ENCODE measurements at places on chromosomes 6 and 20. TPM values are rescaled to one million over a fixed set of nuclear protein-coding genes. Genes with fewer than 3 reads are reported as not detected.

DNA sequence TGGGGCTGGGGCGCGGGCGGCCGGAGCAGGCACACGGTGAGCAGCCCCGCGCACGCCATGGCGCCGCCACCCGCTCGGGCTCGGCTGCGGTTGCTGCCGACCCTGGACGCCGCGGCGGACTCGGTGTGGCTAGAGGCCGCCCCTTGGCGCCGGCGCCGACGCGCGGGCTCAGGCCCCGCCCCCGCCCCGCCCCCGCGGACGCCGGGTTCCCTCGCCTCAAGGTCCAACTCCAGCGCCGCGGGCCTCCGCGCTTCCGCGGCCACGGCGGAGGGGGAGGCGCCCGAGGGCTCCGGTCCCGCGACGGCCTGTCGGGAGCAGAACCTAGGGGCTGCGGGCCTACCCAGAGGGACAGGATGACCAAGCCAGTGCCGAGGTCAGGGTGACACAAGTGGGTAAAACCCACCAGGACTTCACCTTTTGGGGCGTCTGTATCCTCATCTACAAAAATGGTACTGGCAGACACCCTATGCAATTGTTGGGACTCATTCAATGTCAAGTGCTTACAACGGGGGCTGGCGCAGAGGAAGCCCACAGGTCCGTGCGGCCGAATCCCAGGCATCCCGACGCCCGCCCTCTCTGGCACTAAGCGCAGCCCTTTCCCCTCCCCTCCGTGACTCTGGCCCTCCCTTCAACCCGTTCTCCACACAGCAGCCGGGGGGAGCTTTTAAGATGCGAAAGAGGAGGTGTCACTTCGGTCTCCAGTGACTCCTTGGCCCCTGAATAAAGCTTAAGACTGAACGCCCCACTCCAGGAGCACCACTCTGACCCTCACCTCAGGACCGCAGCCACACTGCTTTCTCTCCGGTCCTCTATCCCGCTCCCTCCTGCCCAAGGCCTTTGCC lies at the start of gene NECAB3:
NECAB3 (minus strand) TSS at position 135 of the 842 bp plus-strand sequence; CDS start at position 59, 76 bp downstream.
- DNase-seq = peak; percentile 82

DNA sequence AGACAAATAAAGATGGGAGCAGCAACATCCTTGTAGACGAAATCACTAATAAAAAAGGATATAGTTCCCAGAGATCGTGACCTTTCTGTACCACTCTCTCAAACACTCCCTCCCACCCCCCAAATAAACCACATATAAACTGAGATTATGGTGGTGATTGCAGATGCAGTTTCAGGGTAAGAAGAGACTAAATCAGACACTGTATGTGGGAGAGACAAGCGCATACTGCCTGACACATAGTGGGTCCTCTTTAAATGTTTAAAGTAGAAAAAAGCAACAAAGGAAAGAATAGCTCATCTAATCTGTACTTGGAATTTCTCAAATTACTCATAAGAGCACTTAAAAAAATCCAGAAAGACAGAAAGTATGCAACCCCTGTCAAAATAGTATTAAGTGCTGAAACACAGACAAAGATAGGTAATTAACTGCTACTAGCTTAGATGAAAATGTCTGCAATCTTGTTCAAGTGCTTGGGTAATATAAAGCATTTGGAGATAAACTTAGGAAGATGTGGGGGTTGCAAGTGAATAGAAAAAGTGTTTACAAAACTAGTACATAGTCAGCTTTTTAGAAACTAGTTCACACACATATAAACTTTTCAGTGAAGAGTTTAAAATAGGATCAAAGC lies 151.6 kb downstream of the BACH2 start:
- no peak for DNase-seq

DNA sequence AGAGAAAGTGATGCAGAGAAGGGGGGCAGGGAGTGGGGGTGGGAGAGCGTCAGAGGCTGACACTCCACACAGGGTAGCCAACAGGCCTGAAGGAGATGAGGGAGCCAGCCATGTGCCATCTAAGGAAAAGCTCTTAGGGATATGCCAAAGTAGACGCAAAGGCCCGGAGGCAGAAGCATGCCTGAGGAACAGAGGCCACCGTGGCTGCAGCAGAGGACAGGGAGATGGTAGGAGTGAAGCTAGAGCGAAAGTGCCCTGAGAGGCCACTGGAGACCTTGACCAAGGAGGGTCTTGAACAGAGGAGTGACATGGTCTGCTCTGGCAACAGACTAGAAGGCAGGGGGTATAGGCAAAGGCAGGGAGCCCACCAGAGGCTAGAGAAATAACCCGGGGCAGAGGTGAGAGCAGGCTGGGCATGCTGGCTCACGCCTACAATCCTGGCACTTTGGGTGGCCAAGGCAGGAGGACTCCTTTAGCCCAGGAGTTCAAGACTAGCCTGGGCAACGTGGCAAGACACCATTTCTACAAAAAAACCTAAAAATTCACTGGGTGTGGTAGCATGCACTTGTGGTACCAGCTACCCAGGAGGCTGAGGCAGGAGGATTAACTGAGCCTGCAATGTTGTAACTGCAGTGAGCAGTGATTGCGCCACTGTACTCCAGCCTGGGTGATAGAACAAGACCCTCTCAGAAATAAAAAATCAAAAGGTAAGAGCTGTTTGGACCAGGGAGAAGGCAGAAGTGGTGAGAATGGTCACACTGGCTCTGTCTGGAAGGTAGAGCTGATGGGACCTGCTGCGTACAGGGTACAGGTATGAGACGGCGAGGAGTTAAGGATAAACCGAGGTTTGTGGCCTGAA lies 6.3 kb downstream of the RRBP1 start:
- no peak for DNase-seq

GRCh38 chr6:155106456-155107115 lies 111.5 kb downstream of the TIAM2 start:
- DNase-seq = peak; percentile 69

DNA sequence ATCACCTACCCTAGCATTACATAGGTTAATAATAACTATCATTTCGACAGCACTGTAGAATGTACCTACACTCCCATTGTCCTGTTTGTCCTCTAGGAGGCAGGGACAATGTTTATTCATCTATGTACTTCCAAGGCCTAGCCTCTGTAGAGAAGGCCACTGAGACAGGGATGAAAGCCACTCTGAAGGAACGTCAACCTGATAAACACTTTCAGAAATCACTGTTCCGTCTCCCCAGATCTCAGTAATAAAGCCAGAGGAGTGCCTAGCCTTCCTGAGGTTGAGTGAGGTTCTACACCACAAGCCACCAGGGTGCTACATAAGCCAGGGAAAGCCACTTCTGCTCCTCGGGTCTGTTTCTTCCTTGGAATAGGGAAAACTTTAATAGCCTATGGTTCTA lies 44.8 kb downstream of the POPDC3 start:
- DNase-seq = no peak

DNA sequence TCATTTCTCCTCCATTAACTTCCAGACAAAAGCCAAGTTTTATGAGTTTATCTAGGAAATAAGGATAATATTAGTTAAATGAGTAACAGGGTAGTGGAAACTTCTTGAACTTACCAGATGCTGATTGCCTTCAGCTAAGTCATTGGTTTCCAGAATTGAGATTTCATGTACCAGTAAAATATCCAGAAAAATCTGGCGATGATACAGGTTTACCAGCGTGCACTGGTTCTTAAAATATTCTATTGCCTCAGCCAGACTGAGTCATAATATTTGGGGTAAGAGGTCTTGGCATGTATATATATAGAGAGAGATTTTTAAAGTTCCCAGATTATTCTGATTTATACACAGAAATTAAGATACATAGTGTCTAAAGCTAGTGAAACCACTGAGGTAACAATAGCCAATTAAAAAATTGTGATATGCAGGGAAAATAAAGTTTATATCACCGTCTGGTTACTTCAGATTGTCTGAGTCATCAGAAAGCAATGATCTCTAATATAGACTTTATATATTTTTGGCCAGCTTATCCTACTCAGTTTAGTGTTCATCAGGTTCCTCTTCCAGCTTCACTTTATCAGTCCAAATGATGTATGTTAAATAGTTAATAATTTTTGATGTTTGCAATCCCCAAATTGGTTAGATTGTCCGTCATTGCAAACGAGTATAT lies 39.5 kb upstream of the SDHAF4 start:
- no peak for DNase-seq

ULBP3 gene
- polyA plus RNA-seq = 1.9 TPM

POU5F1 gene
- polyA plus RNA-seq = 0.39 TPM

CST7 gene
- polyA plus RNA-seq = 0.48 TPM

All from muscle of arm (tissue), 14 donors.